ENCODE measurements at places on chromosomes 6 and 20.

DNA sequence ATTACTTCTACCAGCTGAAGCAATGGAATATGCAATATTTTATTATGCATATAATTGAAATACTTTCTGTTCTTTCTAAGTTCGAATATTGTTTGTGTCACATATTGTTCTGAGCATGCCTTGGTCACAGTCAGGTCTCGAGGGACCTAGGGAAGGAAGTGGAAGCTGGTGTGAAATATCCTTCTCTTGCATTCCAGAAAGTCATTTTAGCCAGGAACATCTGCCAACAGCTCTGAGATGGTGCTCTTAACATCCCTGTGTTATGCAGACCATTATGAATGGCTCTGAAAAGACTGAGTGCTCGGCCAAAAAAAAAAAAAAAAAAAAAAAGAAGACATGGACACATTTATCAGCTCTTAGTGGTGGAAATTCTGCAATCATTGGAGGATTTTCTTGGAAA is 132.7 kb upstream of the JAG1 start:
- DNase-seq = no peak

DNA sequence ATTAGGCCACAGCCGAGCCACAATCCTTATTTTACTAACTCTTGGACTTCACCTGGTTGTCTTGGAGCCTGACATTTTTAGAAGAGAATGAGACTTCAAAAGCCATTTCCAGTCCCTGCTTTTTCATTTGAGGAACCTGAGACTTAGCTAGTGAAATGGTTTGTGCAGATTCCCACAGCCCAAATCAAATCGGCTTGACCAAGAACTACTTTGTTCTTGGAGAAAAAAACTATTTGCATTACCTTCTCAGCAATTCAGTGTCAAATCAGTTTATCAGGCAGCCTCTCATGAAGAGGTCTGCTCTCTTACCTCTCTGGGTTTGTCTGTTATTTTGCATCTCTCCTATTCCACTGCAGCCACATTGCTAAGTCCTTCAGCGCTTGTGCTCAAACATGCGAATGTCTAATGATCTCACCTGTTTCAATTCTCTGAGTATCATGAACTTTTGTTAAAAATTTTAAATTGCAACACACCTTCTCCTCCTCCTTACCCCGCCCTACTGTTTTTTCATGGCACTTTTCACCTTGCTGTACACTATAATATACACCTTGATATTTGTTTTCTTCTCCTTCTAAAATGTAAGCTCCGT is 573 bp upstream of the IFNGR1 start:
- DNase-seq = no peak

DNA sequence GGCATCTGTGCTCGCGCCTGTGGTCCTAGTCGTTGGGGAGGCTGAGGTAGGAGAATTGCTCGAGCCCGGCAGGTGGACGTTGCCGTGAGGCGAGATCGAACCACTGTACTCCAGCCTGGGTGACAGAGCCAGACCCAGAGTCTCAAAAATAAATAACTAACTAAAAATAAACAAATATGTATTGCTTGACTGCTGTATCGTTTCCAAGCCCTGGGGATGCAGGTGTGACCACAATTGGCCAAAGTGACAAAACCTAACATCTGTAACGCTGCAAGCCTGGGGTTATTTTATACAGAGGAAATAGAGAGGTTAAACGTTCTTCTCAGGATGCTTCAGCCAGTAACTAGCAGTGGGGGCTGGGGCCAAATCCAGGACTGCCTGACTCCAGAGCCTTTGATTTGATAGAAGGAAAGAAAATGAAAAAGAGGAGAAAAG is 1.9 kb upstream of the SRSF3 start:
- no peak for DNase-seq

DNA sequence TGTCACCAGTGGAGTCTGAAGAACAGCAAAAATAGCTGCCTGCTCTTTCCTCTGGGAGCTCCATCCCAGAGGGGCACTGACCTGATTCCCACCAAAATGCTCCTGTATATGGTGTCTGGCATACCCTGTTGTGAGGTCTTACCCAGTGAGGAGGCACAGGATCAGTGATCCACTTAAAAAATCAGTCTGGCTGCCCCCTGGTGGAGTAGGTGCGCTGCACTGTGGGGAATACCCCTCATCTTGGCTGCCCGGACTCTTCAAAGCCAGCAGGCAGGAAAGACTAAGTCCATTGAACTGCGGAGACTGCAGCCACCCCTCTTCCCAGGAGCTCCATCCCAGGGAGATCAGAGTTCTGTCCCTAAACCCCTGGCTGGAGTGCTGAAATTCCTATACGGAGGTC is 230.9 kb upstream of the HTR1E start:
- DNase-seq = no peak

GRCh38 chr6:7647504-7647903 is 57.5 kb downstream of the SNRNP48 start:
- DNase-seq = no peak

DNA sequence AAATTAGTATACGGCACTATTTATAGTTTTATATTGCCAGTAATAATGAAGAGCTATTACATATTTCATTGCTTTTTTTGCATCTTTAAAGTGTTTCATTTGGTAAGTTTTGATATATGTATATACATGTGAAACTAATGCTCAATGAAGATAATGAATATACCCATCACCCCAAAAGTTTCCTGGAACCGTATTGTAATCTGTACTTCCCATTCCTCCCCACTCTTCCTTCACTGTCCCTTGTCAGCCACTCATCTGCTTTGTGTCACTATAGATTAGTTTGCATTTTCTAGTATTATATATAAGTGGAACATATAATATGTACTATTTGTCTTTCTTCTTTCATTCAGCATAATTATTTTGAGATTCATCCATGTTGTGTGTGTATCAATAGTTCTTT is 10.3 kb upstream of the TBC1D32 start:
- no peak for DNase-seq
